Suprapubic skin (tissue), 4 donors: ENCODE measurements at places on chromosomes 3 and 15. TPM values are rescaled to one million over a fixed set of nuclear protein-coding genes. Genes with fewer than 3 reads are reported as not detected.

GRCh38 chr3:74353039-74353438 lies 261.4 kb downstream of the CNTN3 start:
- H3K4me3 ChIP-seq, result no peak overlapping the region
- no peaks in the 10 kb centered on the region for H3K36me3 ChIP-seq
- no peak for DNase-seq
- no peaks in the 10 kb centered on the region for H3K27me3 ChIP-seq

GRCh38 chr3:81425198-81425868 lies 336.1 kb downstream of the GBE1 start:
- no peak overlapping the region for H3K27ac ChIP-seq
- no peak for DNase-seq
- no peaks in the 10 kb centered on the region for H3K4me1 ChIP-seq
- no peaks in the 10 kb centered on the region for H3K36me3 ChIP-seq
- H3K27me3 ChIP-seq, result no peaks in the 10 kb centered on the region

GRCh38 chr3:37689645-37690356 lies 171.9 kb upstream of the CTDSPL start:
- no peaks in the 10 kb centered on the region for H3K27me3 ChIP-seq
- H3K4me1 ChIP-seq, result no peaks in the 10 kb centered on the region
- no peaks in the 10 kb centered on the region for H3K36me3 ChIP-seq

DNA sequence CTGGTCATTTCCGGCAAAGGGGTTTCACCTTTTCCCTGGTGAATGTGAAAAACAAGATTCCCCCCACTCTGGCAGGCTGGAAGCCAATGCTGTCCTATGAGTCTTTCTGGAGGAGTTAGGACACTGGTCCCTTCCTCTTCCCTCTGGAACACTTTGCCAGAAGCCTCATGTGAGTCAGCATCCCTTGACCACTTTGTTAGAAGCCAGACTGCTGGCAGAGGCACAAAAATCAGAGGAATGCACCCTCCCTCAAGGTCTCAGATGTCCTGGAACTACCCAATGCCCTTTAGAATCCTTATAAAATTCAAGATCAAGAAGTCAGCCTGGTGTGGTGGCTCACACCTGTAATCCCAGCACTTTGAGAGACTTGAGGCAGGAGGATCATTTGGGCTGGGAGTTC lies 26.6 kb downstream of the ITGB5 start:
- H3K27ac ChIP-seq, result peak overlapping the region; percentile 65
- DNase-seq, result peak; percentile 89
- no peak overlapping the region for H3K4me3 ChIP-seq
- H3K4me1 ChIP-seq, result peaks cover 24% of the 10 kb centered on the region
- H3K36me3 ChIP-seq, result no peaks in the 10 kb centered on the region
- H3K27me3 ChIP-seq, result no peaks in the 10 kb centered on the region

DNA sequence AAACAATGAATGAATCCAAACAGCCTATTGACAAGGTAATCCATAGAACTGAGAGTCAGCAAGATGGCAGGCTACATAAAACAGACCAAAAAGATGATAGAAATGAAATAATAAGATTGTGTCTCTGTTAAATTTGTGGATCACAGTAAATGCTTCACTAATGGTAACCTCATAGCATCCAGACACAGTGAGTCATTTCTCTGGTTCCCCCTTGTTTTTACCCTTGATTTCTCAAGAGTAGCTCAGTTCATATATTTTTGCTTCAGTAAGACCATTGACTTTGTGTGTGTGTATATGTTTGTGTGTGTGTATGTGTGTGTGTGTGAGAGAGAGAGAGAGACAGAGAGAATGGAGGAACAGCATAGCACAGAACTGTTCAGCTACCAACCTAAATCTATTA lies 546.9 kb downstream of the RBMS3 start:
- H3K4me3 ChIP-seq, result no peak overlapping the region
- no peaks in the 10 kb centered on the region for H3K36me3 ChIP-seq
- H3K27ac ChIP-seq, result no peak overlapping the region
- H3K4me1 ChIP-seq, result no peaks in the 10 kb centered on the region
- no peaks in the 10 kb centered on the region for H3K27me3 ChIP-seq

DNA sequence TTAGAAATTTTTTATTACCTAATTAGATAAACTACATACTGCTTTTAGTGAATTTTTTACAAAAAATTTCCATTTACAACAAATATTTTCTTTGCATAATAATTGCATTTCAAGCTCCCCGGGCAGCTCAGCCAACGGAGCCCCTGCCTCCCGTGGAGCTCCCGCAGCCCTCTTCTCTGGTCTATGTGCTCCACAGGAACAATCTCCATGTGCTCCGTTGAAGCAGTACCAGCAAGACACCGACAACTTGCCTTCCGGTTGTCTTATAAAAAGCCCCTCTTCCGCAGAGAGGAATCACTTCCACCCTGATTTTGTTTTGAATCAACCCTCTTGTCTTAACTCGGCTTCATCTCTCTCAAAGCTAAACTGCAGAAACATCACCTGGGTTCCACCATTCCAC lies 46.9 kb upstream of the CHD2 start:
- DNase-seq, result no peak
- H3K4me3 ChIP-seq, result no peak overlapping the region
- no peaks in the 10 kb centered on the region for H3K4me1 ChIP-seq

GRCh38 chr3:119631516-119631915 lies 28.9 kb downstream of the POPDC2 start:
- H3K27me3 ChIP-seq, result no peaks in the 10 kb centered on the region
- H3K4me1 ChIP-seq, result peaks cover 28% of the 10 kb centered on the region
- no peak overlapping the region for H3K4me3 ChIP-seq
- no peak for DNase-seq
- no peaks in the 10 kb centered on the region for H3K36me3 ChIP-seq
- no peak overlapping the region for H3K27ac ChIP-seq

DNA sequence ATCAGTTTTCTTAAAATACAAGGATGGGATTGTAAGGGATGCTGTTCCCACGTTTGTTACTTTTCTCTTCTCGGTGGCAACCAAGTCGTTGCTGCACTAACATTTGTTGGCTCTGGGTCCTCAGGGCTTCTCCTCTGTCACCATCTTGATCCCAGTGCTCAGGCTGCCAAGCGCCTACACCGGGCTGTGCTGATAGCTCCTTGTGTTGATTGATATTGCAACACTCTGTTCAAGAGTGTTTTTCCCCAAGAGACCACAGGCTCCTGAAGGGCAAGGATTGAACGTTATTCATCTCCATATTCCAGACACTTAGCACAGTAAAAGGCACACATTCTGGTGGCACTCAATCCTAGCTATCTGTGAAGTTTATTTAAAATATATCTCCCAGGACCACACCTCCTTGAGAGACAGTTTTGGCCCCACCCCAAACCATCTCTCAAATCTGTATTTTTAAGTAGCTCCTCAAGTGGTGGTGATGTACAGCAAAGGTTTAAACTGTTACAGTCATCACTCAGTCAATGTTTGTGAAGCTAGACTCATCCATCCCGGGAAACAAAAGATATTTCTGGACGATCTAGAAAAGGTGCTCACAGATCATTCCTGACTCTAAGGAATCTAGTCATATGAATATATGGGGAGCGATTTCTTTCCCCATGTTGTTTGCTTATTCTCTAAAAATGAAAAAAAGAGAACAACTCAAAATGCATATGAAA lies 38.5 kb upstream of the FOXP1 start:
- no peaks in the 10 kb centered on the region for H3K36me3 ChIP-seq
- no peaks in the 10 kb centered on the region for H3K4me1 ChIP-seq
- H3K4me3 ChIP-seq, result no peak overlapping the region
- H3K27ac ChIP-seq, result no peak overlapping the region

Gene SPATA12
- total RNA-seq, result not detected

GRCh38 chr3:186220911-186221645 lies 112.2 kb upstream of the ETV5 start:
- DNase-seq, result no peak
- H3K36me3 ChIP-seq, result no peaks in the 10 kb centered on the region
- no peak overlapping the region for H3K27ac ChIP-seq

DNA sequence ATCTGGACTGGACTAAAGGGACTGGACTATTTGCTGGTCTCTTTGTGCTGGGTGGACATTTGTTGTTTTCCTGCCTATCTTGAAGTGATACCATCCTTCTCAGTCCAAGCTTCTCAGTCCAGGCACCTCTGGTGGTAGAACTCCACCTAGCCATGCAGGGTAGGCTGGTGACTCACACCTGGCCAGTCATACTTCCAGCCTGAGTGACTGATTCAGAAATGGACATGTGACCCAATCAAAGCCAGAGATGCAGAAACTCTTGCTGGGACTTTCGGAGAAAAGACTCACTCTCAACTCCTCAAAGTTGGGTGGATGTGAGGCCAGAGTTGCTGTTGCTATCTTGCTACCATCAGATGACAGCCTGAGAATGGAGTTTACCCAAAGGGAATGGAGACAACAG lies 5.6 kb upstream of the ASB14 start:
- no peaks in the 10 kb centered on the region for H3K4me1 ChIP-seq
- no peak overlapping the region for H3K27ac ChIP-seq
- H3K4me3 ChIP-seq, result no peak overlapping the region
- H3K36me3 ChIP-seq, result no peaks in the 10 kb centered on the region
- H3K27me3 ChIP-seq, result no peaks in the 10 kb centered on the region

- no peaks in the 10 kb centered on the region for H3K27me3 ChIP-seq
- peak overlapping the region; percentile 8 for H3K27ac ChIP-seq
- peaks cover 53% of the 10 kb centered on the region for H3K36me3 ChIP-seq
- no peak overlapping the region for H3K4me3 ChIP-seq
- no peak for DNase-seq
Measured at GRCh38 chr3:128800241-128801187, 74.5 kb downstream of the RAB7A start.

DNA sequence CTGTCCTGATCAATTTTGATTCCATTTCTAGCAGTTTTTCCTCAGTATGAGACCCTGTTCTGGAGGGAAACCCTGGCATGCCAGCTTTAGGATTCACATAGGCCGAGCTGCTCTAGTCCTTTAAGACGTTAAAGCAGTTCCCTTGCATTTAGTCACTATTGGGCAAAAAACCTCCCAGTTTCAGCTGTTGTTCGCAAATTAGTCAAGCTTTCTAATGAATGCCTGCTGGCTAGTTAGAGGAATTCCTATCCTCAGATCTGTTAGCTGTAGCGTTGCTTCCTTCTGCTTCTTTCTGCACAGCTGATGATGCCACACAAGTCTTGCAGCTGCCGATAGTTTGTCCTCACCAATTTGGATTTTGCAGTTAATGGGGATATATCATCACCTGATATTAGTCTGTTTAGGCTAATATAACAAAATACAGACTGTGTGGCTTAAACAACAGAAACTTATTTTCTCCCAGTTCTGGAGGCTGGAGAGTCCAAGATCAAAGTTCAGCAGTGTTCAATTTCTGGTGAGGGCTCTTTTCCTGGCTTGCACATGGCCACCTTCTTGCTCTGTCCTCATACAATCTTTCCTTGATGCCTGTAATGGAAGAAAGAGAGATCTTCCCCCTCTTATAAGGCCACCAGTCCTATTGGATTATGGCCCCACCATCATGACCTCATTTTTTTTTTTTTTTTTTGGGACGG lies 7.5 kb upstream of the UBL7 start:
- peaks cover 22% of the 10 kb centered on the region for H3K36me3 ChIP-seq
- H3K27me3 ChIP-seq, result no peaks in the 10 kb centered on the region

Gene GMPS
- total RNA-seq, result 39.5 TPM

DNA sequence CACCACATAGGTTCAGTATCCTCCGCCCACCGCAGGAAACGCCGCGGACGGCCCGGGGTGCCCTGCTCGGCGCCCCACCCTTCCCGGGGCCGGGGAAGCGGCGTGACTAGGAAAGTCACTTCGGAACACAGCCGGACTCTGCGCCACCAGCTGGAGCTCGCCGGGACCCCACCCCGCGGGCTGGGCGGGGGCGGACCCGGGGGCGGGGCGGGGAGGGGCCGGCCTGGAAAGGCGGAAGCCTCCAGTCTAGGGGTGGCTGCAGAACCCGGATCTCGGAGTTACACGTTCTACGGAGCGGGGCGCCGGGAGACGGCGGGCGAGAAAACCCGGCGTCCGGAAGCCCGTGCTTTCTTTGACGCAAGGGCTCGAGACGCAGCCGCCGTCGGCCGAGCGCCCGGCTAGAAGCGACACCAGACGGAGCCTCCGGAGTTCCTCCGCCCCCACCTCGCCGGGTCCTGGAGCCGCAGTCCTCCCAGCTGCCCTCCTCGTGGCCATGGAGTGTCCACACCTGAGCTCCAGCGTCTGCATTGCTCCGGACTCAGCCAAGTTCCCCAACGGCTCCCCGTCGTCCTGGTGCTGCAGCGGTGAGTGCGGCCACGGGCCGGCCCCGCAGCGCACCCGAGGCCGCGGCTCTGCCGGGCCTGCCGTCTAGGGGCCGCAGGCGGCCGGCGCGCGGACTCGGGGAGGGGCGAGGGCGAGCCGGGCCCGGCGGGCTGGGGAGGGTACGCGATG lies at the start of gene USP3:
USP3 (plus strand) TSS at position 347 of the 732 bp plus-strand sequence; CDS start at position 494, 147 bp downstream.
- H3K4me3 ChIP-seq, result peak within 1 kb of the TSS; percentile 90
- no peaks in the 10 kb centered on the region for H3K27me3 ChIP-seq
- H3K27ac ChIP-seq, result peak within 1 kb of the TSS; percentile 96
- peaks cover 70% of the 10 kb centered on the region for H3K4me1 ChIP-seq
- H3K36me3 ChIP-seq, result no peaks in the 10 kb centered on the region

DNA sequence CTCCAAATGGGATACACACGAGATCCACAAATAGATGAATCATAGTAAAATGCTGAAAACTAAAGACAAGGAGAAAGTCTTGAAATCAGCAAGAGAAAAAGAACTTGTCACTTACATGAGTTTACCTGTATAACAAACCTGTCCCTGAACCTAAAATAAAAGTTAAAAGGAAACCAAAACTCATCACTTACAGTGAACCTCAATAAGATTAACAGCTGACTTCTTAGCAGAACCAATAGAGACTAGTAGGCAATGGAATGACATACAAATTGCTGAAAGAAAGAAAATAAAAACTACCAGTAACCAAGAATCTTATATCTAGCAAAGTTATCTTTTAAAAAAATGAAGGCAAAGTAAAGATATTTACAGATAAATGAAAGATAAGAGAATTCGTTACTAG lies 27.4 kb downstream of the SEC22A start:
- H3K27ac ChIP-seq, result no peak overlapping the region
- no peak overlapping the region for H3K4me3 ChIP-seq
- H3K27me3 ChIP-seq, result no peaks in the 10 kb centered on the region
- no peak for DNase-seq
- peaks cover 47% of the 10 kb centered on the region for H3K36me3 ChIP-seq

- no peaks in the 10 kb centered on the region for H3K4me1 ChIP-seq
- H3K27ac ChIP-seq, result no peak overlapping the region
- H3K4me3 ChIP-seq, result no peak overlapping the region
- no peaks in the 10 kb centered on the region for H3K36me3 ChIP-seq
Measured at GRCh38 chr15:27592036-27592760, 506.9 kb downstream of the OCA2 start.

DNA sequence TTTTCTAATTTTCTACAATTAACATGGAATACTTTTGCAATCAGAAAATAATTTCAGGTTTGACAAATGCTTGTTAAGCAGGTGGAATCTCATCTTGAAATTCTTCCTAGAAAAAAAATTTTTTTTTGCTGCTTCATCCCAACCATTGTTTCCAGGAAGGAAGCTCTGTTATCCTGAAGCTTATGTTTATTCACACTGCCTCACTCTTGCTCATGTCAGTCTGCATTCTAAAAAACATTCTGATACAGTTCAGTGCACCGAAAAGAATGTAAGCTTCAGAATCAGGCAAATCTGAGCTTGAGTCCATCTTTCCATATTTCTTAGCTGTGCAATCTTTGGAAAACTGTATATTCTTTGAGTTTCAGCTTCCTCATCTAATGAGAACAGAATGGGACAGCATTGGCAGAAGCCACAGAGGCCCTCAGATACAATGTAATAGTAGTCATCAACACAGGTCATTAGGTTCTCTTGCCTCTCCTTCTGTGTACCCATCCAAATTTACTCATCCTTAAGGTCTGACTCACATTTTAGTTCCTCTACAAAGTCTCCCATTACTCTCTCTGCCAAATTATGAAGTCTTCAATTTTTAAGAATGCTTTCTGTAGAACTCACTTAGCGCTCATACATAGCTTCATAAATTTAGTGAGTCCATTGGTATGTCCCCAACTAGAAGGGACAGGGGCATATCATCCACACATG lies 881.8 kb upstream of the NR2F2 start:
- H3K4me3 ChIP-seq, result no peak overlapping the region
- no peaks in the 10 kb centered on the region for H3K4me1 ChIP-seq
- H3K36me3 ChIP-seq, result no peaks in the 10 kb centered on the region
- no peak overlapping the region for H3K27ac ChIP-seq
- DNase-seq, result no peak
- H3K27me3 ChIP-seq, result no peaks in the 10 kb centered on the region
